Fibroblast of skin of back (primary cell): ENCODE measurements at places on chromosomes 6 and 20.

DNA sequence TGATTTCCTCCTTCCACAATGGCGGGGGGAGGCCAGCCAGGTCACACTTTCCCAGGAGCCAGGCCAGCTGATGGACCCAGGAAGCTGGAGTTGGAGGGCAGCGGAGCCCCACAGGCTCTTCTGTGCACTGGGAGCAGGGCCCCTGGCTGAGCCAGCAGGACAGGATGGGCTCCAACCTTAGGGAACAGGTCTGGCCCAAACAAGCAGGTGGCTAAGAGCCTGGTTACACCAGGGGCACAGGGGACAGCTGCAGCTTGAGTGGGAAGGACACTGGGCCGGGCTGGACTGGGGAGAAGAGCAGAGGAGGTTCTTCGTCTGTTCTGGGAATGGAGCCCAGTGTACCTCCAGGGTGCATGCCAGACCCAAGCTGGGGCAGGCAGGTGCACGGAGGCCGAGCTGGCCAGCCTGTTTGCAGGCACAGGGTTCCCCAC lies 102.3 kb downstream of the DLL1 start:
- no peak for DNase-seq

DNA sequence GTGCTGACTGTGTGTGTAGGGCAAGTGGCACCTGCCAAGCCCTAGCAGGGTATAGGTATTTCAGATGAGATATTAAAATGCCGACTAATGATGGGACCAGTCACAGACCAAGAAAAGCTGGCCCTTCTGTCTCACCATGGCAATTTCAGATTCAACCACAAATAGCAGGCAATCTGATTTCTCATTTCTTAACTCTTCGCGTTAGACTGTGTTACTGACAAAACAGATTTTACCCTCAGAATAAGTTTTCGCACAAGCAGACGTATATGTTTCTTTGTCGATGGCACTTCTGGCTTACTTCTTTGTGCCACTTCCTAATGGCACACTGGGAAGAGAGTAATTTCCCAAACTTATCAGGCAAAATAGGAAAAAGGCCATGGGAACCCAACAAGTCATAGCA lies 58.7 kb downstream of the CAP2 start:
- no peak for DNase-seq

DNA sequence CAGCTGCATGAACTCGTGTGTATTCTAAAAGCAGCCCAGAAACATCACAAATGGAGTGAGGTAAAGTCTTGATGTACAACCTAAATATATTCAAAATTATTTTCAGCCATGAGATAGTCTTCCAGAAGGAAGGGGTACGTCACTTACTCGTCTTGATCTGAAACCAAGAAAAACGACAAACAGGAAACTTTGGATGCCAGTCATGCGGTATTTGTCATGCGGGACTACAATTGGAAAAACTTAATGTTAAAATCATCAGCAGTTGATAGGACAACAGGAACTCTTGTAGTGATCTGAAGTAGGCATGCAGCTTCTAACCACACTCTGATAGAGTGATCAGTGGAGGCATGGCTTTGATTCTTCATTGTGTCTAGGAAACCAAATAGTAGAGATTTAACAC lies 29.7 kb downstream of the FAM217A start:
- no peak for DNase-seq

DNA sequence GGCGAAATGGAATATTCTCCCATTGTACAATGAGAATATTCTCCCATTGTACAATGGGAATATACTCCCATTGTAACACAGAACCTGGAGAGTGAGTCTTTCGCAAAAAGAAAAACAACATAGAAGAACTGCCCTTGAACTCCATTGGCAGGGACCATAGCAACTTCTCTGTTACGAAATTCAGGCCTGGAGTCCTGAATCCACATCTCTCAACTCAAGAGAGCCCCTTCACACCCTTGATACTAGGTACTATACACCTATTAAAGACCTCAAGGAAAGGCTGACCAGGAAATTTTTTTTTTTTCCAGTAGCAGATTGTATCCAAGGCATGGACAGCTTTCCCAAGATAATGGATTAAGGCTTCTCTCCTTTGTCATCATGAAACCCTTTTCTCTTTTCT lies 1687.0 kb downstream of the GRIK2 start:
- no peak for DNase-seq

GRCh38 chr20:58403272-58403671 lies 14.2 kb downstream of the VAPB start:
- DNase-seq, result no peak

GRCh38 chr6:24686946-24687345 lies 20.1 kb downstream of the ACOT13 start:
- DNase-seq, result no peak

GRCh38 chr6:57317060-57317943 lies at the start of gene PRIM2:
TSS of gene PRIM2 (plus strand) at chr6:57317630. CDS start at chr6:57318446, 816 bp downstream.
- DNase-seq, result peak; percentile 84

DNA sequence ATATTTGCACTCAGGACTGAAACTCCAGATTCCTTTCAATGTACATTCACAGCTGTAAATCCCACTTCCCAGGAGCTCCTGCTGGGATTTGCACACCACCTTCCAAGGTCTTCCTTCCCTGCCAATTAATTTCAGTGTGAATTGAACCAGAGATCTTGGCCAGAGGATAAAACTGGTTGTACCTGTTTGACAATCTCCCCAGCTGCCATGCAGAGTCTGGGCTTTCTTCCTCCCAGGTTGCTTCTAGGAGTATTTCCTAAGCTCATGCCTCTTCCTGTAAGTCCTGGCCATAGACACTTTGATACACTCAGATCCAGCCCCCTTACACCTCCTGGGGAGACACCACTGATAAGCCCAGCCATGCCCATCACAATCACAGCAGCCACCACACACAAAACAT lies 15.6 kb downstream of the MAFB start:
- DNase-seq, result no peak

DNA sequence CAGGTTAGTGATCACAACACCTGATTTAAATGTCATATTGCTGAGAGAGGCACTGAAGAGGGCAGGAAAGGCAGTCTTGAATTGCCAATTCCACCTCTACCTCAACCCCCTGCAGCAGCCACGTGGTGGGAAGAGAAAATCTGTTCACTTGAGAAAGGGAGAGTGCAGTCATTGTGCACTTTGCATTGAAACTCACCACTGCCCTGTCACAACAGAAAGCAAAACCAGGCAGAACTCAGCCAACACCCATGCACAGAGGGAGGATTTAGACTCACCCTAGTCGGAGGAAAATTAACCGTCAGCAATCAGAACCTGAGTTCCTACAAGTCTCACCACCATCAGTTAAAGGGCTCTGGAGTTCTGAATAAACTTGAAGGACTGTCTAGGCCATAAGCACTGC lies 1040.2 kb downstream of the HACE1 start:
- DNase-seq, result no peak

GRCh38 chr6:153140299-153140698 lies 9.2 kb upstream of the RGS17 start:
- no peak for DNase-seq

- DNase-seq, result no peak
Measured at GRCh38 chr20:49165611-49166010, 22.5 kb downstream of the STAU1 start.

DNA sequence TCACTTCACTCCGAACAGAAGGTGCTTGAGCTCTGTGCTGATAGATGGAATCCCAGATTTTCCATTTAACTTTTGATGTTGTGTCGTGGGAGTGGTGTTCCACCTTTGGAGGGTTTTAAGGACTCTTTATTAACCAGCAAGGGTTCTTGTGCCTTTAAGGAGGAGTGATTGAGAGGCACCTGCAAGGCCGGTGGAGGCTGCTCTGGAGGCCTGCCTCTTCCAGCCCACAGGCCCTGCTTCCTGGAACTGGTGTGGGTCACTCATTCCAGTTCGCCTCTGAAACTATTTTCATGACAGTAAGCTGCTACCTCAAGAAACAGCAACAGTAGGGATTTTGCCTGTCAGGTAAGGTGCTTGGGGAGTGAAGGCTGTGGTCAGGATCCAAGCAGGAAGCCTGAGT lies 58.8 kb upstream of the APCDD1L start:
- no peak for DNase-seq

GRCh38 chr6:23175391-23175790 lies 606.0 kb downstream of the HDGFL1 start:
- no peak for DNase-seq

DNA sequence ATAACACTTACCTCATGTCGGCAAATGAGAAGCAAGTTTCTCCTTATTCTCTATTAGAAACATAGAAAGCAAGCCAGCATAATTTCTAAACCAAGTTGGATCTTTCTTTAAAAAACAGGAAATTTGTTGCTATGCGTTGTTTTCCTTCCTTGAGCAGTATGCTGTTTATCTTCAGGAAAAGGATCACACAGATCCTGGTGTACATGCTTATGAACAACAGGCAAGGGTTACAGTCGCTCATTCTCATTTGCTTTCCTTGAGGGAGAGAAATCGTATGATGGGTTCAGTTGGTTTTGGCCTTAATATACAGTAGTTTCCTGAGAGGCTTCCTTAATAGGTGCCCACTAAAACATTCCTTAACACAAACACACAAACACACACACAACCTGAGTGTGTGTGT lies 118.8 kb downstream of the FYN start:
- DNase-seq, result no peak

GRCh38 chr6:167710363-167710920 lies 116.3 kb upstream of the AFDN start:
- DNase-seq, result no peak

- DNase-seq, result peak; percentile 54
Measured at GRCh38 chr6:37303891-37304503, 46.1 kb upstream of the TMEM217 start.

GRCh38 chr6:140478631-140479030 lies 1104.2 kb upstream of the CITED2 start:
- peak; percentile 26 for DNase-seq

DNA sequence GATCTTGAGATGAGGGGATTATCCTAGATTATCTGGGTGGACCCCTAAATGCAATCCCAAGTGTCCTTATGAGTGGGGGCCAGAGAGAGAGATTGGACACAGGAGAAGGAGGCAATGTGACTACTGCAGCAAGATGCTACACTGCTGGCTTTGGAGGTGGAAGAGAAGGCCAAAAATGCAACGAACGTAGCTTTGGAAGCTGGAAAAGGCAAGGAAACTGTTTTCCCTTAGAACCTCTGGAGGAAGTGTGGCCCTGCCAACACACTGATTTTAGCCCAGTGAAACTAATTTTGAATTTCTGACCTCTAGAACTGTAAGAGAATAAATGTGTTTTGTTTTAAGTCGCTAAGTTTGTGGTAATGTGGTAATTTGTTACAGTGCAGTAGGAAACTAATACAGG lies 15.7 kb downstream of the PPARD start:
- no peak for DNase-seq

DNA sequence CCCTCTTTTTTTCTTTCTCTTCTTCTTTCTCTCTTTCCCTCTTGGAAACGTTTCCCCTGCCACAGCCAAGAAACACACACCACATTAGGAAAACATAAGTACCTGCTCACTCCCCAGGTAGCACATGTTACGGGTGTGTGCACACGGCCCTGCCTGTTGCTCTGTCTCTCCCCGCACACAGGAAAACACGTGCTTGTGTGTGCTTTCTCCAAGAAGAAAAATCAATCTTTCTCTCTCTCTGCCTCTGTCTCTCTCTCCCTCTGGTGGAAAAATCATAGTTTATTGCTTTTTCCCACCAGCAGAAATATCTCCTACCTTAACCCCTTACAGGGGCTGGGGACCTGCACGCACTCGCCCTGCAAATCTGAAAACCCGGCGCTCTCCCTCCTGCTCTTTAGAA lies 102.3 kb downstream of the EDN3 start:
- peak; percentile 32 for DNase-seq

- no peak for DNase-seq
Measured at GRCh38 chr6:127893541-127893940, 7.3 kb downstream of the THEMIS start.

DNA sequence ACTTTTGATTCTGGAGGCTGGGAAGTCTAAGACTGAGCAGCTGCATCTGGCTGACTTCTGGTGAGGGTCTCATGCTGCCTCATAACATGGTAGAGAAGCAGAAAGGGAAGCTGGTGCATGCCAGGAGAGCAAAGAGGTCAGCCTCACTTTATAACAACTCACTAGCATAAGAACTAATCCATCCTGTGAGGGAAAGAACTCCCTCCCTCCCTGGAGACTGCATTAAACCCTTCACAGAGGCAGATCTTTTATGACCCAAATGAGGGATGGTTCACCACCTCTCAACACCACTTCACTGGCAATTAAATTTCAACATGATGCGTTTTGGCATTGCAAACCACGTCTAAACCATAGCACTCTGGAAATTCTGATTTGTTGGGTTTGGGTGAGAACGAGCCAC lies 33.9 kb downstream of the STXBP5 start:
- DNase-seq, result no peak

- no peak for DNase-seq
Measured at GRCh38 chr20:57210054-57210910, 56.2 kb downstream of the BMP7 start.

DNA sequence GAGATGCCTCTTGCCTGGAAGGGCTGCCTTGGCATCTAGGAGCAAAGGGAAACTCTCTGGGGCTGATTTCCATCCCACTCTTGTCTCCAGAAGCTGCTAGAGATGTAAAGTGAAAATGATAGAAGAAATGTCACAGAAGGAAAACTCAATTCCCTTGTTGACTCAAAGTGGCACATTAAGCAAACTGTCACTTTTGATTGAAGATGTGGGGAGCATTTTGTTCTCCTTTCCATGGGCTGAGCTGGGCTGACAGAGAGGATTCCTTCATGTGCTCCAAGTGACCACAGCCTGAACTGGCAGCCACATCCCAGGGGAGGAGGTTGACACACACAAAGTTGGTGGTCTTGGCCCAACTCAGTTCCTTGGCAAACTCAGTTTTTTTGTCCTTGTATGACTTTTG lies 9.8 kb downstream of the GPR31 start:
- DNase-seq, result no peak

DNA sequence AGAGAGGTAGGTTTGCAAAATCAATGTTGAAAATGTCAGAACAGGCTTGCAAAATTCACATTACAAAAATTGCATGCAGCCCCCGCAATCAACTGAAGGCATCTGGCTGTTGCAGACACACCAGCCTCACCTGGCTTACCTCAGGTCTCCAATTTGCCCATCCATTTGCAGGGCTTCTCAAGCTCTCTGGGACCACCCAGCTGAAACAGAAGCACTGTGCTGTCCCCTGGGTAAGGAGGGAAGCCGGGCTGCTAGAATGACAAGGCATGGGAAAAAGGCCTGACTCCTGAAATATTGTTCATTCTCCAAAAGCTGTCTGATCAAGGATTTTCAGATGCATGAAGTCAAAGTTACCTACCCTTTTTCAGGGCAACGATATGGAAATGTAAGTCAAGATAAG lies 52.6 kb upstream of the CD93 start:
- DNase-seq, result no peak

- no peak for DNase-seq
Measured at GRCh38 chr6:157033428-157034140, 256.4 kb downstream of the ARID1B start.
